ENCODE measurements at places on chromosomes 2 and 18.

DNA sequence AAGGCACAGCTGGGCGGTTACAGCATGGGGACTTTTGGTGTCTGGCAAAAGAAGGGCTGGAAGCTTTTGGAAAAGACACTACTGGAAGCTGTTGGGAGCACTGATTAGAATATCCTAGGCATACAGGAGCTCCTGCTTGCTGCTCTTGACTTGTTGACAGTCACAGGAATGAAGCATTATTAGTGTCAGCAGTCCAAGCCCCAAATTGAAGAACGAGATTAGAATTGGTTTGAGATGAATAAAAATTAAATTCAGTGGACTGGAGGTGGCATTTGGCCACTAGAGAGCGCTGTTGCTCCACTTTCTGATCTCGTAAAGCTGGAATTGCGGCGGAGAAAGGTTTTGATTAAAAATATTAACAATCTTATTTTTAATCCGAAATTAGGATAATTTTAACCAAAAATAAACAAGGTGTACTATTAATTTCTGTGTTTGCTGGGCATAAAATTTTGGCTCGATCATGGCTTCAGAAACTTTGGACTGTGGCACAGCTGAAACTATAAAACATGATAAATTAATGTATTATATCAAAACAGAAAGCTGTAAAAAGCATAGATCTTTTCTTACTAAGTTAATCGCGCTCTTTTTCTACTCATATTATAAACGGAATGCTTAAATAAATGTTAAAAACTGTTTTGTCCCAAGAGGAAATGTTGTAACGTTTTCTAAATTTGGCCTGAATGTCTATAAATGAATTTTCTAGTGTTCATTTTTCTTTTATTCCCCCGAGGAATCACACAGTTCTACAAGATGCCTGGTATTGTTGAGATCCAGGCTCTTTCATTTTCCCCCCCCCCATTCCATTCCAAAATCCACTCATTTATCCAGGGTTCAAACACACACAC is 2.4 kb upstream of the HOXD8 start:
- no peak for DNase-seq

DNA sequence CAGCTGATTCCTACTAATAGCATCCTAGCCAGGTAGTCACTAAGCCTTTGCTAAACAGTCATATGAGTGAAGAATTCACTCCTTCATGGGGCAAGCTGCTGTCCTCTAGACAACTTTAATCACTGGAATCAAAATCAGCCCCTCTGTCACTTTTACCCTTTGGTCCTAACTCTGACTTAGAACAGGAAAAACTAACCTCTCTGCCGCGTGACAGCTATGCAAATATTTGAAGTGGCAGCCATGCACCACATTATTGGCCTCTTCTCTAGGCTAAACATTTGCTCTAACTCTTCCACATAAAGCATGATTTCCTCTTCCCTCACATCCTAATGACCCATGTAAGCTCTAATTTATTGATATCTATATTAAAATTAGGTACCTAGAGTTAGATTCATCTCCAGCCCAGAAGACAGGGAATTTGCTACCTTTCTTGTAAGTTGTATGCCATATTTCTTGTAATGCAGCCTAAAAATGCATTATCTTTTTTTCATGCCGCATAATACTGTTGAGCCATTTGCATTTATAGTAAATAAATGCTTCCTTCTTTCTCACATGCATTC is 12.8 kb upstream of the ONECUT2 start:
- DNase-seq: no peak

DNA sequence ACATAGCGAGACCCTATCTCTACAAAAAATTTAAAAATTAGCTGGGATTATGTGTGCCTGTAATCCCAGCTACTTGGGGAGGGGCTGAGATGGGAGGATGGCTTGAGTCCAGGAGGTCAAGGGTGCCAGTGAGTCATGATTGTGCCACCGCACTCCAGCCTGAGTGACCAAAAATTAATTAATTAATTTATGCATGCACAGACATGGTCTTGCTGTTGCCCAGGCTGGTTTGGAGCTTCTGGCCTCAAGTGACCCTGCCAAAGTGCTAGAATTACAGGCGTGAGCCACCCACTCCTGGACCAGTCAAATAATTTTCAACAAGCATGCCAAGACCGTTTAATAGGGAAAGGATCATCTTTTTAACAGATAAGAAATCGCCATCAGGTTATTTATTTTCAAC is 57.7 kb upstream of the TFCP2L1 start:
- no peak for DNase-seq

GRCh38 chr2:209913786-209914345 is 88.6 kb upstream of the RPE start:
- DNase-seq: no peak

DNA sequence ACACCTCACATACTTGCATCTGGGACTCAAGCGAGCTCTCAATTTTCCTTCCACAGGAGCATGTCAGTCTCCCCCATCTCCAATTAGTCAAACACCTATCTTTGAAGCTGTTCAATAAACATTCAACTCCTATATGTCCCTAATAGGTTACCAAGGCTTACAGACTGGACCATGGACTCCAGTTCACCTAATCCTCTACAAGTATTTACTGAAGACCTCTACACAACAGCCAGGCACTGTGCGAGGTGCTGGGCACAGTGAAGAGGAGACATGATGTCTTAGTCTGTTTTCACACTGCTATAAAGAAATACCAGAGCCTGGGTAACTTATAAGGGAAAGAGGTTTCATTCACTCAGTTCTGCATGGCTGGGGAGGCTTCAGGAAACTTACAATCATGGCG is 129.9 kb downstream of the MYO5B start:
- no peak for DNase-seq
